ENCODE measurements at places on chromosomes 2 and 18.

- DNase-seq: no peak
Observed at GRCh38 chr2:75523313-75524275, 37.1 kb downstream of the EVA1A start.

DNA sequence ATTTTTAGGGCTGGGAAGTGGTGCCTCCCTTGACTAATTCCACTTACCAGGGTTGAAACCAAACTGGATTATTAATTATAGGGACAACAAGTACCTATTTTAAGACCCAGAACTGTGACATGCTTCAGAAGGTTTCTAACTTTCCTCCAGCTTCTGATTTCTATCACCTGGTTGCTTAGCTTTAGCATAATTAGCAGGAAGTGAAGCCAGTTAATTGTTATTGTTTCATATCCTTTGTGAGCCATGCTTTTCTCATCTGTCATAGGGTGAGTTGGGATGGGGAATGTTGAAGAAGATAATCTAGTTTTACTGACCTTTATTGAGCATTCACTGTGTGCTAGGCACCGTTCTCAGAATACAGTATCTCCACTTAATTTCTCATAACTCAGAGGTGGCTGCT, 3.2 kb downstream of the YPEL5 start:
- DNase-seq: no peak

DNA sequence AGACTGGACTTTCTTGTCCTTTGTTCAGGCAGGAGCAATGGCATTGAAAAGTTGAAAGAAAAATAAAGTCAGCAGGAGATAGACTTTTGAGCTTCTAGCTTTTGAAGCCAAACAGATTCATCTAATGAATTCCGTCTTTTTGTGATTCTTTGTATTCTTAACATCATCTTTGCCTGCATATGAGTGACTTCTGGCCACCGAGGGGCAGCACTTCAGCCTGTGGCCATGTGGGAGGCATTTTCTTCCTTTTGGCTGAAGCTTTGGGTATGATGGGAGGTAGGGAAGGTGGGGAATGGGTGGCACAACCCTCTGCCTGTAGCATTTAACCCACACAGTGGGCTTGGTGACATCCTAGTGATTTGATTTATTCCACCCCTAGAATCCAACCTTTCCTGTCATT, 220.6 kb downstream of the SETBP1 start:
- no peak for DNase-seq

DNA sequence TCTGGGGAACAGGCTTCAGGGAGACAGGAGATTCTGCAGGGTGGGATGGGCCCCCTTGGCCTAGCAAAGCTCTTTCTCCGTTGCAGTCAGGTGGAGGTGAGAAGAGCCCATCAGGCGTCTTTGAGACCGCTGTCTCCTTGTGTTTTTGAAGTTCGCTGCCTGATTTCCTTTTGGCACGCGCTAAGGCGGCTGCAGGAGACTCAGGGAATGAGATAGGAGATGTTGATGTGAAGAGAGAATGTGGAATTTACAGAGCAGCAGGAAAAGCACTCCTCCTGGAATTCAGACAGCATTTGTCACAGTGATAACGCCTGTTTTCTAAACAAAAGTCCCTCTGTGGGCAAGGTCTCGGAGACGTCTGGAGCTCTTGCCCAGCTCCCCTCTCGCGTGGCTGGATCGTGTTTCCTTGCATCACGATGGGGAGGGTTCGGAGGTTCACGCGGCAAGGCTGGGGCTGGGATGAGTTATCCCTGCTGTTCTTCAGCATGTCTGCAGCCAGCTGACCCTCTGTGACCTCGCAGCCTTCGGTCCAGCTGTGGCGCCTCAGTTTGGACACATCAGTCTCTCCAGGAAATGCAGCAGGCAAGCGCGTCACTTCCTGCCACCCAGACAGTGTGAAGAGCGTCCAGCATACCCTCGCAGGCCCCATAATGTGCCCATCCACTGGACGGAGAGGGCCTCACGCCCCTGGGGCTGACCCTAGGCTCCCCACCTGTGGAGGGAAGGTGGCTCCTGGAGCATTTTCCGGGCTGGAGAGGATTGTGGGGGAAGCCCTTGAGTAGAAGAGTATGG, 30.2 kb downstream of the GLI2 start:
- DNase-seq: no peak

DNA sequence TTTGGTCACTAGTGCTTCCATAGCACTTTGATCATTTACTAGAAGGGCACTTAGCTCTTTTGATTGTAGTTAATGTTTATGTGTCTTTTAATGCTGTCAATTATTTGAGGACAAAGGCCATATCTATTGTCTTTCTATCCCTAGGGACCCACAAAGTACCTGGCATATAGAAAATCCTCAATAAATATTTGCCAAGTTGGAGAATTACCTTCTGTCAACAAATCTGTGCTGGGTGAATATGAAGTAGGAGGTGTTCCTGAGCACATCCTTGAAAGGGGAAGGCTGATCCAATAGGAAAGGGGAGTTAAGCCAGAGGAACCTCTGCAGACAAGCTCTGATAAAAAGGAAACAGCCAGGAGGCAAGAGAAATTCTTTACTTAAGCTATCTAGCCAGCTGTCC, 8.2 kb downstream of the DPP4 start:
- no peak for DNase-seq

GRCh38 chr2:168208652-168209051, 38.7 kb downstream of the STK39 start:
- no peak for DNase-seq

DNA sequence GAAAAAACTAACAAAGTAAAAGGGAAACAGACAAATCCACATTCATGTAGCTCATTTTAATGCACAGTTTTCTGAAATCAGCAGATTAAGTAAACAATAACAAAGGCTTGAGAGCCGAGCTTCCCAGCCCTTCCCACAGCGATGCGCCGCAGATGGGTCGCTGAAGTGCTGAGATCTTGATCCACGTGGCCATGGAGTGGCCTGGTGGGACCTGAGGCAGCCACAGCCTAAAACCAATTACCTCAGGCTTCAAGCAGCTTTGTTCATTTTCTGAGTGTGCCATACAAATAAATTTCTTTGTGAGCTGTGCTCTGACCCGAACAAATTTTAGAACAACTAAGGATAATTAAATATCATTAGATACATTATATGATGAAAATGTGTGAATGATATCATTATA, 25.6 kb upstream of the CYRIA start:
- DNase-seq: no peak

DNA sequence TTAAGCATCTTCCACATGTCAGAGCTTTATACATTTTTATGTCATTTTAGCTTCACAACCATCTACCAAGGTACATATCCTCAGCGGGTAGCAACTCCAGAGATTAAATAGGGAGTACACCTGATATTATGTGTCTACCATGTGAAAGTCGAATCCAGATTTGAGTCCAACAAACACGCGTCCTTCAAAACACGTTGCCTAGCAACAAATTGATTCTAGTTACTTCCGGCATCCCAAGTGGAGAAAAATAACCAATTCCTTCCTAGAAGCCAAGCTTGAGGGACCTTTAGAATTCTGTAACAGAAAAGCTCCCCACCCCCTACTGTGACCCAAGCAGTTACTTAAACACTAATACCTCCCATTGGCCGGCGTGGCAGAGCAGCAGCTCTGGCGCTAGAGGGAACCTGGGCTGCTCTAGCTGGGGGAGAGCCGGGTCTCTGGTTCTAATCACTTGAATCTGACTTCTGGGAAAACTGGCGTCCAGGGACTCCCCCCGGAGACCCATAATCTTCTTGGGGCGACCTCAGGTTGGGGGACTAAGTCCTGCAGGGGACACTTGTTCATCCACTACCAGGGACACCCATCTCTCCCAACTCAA, at the start of gene ERICH2:
Gene ERICH2 (plus strand): TSS at position 371 of the 598 bp plus-strand sequence. CDS start 304 bp downstream, outside the sequence.
- DNase-seq: no peak

DNA sequence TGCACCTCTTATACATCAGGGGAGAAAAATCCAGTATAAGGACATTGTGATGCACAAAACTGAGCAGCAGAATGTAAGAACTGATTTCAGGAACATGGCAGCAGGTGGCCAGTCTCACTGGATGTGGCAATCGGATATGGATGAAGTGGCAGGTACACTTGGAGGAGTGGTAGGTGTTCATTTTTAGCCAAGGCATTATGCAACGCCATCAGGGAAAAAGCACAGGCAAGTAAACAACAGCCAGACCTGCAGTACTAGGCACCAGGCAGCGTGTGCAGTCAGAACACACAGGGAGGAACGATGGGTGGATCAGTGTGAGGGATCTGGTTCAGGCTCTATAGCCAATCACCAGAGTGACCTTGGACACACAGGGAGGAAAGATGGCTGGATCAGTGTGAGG, 77.4 kb upstream of the GCFC2 start:
- DNase-seq: no peak

GRCh38 chr2:100977511-100977910, 24.6 kb upstream of the RPL31 start:
- no peak for DNase-seq

DNA sequence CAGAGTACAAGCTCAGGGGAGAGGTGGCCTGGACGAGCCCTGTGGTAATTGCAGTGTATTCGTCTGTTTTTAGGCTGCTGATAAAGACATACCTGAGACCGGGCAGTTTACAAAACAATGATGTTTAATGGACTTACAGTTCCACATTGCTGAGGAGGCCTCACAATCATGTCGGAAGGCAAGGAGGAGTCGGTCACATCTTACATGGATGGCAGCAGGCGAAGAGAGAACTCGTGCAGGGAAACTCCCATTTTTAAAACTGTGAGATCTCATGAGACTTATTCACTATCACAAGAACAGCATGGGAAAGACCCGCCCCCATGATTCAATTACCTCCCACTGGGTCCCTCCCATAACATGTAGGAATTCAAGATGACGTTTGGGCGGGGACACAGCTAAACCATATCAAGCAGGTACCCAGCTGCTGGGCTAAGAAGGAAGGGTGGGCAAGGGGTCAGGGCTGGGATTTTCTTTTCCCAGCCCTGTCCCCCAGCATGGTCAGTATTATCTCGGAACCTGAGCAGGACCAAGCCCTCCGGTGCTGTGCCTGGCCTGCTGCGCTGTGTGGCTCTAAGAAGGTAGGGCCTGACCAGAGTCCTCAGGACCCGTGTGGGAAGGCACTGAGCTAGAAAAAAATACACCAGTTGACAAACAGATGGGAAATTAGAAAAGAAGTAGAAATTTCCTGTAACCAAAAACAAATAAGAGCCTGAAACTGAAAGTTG, 78.6 kb upstream of the SH3BP4 start:
- DNase-seq: no peak

DNA sequence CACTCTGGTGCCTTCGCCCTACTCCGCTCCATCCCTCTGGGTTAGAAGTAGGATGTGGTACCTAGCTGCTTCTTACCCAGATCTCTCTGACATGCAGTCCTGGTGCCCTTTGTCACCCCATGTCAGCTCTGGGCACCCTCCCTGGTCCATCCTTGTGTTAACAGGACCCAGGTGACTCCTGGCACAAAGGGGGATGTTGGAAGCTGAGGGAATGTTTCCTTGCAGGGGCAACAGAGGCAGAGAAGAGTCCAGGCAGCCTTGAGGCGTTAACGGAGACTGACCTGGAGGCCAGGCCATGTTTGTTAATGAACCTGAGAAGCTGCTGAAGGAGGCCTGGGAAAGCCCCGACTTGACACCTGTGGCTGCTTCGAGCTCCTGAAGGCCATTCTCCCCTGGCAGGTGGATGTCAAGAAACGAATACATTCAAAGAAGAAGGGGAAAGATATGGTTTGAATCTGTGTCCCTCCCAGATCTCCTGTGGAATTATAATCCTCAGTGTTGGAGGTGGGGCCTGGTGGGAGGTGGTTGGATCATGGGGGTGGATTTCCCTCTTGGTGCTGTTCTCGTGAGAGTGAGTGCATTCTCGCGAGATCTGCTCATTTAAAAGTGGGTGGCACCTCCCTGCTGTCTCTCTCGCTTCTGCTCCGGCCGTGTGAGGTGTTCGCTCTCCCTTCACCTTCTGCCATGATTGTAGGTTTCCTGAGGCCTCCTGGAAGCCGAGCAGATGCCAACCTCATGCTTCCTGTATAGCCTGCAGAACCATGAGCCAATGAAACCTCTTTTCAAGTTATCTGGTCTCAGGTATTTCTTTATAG, 31.4 kb downstream of the NPPC start:
- no peak for DNase-seq

GRCh38 chr18:49692906-49693716, 120.2 kb downstream of the ACAA2 start:
- DNase-seq: no peak

- DNase-seq: no peak
Observed at GRCh38 chr18:12056034-12056883, 37.4 kb upstream of the ANKRD62 start.

DNA sequence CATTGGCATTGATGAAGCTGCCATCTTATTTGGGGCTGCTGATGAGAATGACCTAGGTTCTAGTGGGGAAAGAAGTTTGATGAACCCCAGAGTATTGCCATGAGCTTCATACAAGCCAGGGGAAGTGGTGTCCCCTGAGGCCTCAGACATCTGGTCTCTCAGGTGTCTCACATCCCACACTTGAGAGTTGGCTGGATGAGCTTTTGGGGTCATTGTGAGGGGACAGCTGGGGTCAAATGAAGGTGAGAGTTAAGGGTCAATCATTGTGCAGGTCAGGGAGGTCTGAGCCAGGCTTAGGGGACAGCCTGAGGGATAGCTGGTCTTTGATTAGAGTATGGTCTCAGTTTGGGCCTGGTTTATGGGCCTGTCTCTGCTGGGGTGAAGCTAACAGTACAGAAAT, 336.5 kb downstream of the CYP26B1 start:
- no peak for DNase-seq

GRCh38 chr2:143819190-143819735, 690.0 kb downstream of the ARHGAP15 start:
- no peak for DNase-seq

DNA sequence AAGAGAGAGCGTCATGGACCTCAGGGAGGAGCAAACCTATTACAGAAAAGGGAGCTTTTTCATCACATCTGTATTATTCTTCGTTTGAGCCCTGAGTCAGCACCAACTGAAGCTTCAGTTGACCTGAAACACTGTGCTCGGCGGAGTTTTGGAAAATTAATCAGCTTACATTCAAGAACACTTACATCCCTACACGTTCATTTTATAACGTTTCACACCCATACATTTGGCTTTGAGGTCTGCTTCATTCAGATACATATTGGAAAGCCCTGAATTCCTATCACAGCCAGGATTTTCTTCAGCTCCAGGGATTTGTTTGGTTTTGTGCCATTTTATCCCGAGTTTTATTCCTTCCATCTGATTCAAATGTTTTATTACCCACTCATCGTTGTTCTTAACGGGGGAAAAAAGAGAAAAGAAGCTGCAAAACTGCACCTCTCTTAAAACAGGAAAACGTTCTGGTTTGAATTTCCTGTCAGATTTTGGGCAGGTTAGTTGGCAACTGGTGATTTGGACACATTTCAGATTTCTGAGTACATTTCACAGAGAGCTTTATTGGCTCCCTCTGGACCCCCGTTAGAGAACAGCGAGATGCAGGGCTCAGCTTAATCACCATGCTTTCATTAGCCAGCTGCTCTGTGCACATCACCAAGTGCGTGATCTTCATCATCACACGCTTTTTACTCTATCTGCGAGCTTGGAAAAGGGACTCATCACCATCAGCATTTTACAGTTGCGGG, 88.8 kb downstream of the CDC42EP3 start:
- DNase-seq: no peak

DNA sequence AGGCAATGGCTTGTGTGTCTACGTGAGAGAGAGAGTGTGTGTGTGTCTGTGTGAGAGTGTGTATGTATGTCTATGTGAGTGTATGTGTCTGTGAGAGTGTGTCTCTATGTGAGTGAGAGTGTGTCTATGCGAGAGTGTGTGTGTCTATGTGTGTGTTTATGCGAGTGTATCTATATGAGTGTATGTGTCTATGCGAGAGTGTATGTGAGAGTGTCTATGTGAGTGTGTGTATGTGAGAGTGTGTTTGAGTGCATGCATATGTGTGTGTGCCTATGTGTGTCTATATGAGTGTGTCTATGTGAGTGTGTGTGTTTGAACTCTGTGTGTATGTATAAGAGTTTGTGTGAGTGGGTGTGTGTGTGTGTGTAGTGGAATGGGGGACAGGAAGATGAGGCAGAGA, 9.8 kb upstream of the GNLY start:
- no peak for DNase-seq

- DNase-seq: no peak
Observed at GRCh38 chr2:16972276-16972675, 306.6 kb upstream of the CYRIA start.

All from activated T-helper 1 cell treated with anti-CD3 and anti-CD28 coated beads, Interleukin-12 subunit alpha, Interleukin-12 subunit beta, Interleukin-2, Interleukin-4 antibody, amounts not matched to agents 30 ng/mL and 10 ng/mL and 1 ng/mL, durations not matched to agents 14 hours and 24 hours and 36 hours (primary cell).